EL (cell line): ENCODE measurements at places on chromosomes 4 and X.
A peak's percentile ranks its signal among the peaks of the same experiment; 100 is the strongest.

GRCh38 chrX:50705042-50705441 is 109.0 kb downstream of the SHROOM4 start:
- no peak for DNase-seq

- no peak for DNase-seq
Observed at GRCh38 chr4:44738615-44739014, 12.3 kb upstream of the GNPDA2 start.

DNA sequence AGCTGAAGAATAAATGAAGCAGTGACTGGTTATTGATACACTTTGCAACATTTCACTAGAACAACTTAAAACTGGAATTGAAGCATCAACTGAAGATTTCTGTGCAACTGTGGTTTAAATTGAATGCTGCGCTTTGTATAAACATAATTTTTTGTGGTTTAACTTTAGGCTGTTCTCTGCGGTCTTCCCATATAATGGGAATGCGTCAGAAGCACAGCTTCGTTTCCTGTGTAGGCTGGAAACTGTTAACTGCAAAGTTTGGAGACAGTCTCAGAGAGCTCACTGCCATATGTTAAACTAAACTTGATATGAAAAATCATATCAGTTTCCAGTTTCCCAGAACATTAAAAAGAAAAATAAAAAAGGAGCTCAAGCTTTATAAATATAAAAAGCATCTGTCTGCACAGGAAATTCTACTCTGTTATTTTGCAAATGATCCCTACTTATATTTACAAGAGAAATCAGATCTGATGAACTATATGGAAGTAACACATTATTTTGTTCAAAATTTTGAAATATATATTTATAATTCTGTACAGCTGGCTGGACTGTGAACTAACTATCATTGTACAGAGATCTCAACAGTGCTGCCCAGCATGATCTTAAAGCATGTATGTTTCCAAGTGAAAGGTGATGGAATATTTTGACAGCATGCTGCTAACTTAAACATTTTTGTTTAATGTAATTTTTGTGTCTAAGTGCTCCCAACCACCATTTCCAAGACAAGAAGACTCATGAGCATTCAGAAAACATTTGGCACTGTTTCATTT is 139.9 kb downstream of the NDST3 start:
- peak; percentile 86 for DNase-seq

- no peak for DNase-seq
Observed at GRCh38 chr4:122117743-122118142, 34.4 kb upstream of the BLTP1 start.

DNA sequence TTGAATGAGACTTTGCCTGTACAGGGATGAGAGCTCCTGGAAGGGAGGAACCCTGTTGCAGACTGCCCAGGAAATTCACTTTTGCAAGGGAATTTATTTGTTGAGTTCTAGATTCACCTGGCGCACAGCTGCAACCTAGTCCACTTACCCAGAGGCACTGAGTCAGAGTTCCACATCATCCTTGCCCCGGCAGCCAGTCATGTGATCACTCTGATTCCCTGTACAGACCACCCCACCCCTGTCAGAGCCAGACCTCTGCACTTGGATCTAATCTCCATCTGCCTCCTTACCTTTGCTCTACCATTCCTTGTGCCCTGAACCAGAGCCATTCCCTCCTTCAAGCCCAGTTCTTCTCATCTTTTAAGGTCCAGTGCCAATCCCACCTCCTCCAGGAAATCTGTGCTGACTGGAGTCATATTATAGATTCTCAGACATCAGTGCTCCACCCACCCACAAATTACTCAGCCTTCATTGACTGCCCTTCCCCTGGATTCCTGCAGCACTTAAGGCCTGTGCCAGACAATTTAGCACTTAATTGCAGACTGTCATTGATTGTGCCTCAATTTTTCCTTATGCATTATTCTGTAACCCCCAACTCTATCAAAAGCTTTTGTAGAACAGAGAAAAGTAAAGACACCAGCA is 84.1 kb upstream of the MAGEA4 start:
- DNase-seq = peak; percentile 1

- no peak for DNase-seq
Observed at GRCh38 chr4:165656399-165656798, 216.6 kb upstream of the TLL1 start.

DNA sequence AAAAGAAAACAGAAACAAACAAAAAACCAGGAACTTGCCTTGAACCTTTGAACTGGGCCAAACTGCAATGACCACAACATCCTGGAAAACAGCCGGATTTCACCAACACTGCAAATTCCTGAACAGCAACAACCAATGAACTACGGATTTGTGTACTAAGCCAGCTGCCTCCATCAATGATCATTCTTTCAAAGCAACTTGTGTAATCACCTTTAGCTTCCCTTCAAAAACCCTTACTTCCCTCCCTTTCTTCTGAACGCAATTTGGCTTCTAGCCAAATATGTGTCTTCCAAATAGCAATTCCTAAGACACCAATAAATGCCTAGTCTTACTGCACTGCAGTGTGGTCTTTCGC is 98.5 kb upstream of the FAM47C start:
- no peak for DNase-seq

- DNase-seq = no peak
Observed at GRCh38 chr4:106297245-106298035, 18.6 kb downstream of the TBCK start.

GRCh38 chrX:129690435-129690834 is 35.7 kb upstream of the APLN start:
- DNase-seq = no peak

DNA sequence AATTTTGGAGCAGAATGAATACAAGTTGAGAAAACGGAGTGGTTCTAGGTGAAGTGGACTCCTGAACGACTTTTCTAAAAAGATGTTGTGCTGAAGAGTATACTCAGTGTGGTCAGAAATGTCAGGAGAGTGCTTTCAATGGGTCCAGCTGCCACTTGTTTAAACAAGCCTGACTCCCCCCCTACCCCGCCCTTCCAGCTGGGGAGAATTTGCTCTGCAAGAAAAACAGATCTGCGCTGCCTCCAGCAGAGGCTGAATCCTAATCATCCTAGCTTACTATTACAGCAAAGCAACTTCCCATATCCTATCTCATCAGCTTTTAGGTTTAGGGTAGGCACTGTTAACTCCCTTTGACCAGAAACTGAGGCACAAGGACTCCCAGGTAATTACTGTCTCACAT is 1.9 kb downstream of the MAP3K15 start:
- no peak for DNase-seq

DNA sequence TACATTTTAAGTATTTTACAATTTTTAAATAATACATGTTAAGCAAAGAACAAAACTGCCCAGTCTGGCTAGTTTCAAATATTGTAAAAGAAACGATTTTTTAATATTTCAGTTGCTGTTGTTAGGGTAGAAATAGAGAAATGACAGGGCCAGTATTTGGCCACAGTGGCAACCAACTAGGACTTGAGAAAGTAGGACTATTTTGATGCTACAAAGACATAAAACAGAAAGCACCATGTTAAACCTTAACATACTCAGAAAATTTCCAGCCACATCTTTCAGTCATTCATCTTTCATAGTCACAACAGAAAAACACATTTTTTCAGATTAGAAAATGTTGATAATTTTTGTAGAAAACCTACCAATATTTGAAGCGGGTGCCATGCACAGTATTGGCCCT is 104.5 kb downstream of the MBNL3 start:
- no peak for DNase-seq

GRCh38 chrX:131216828-131217227 is 72.3 kb downstream of the IGSF1 start:
- DNase-seq = no peak

DNA sequence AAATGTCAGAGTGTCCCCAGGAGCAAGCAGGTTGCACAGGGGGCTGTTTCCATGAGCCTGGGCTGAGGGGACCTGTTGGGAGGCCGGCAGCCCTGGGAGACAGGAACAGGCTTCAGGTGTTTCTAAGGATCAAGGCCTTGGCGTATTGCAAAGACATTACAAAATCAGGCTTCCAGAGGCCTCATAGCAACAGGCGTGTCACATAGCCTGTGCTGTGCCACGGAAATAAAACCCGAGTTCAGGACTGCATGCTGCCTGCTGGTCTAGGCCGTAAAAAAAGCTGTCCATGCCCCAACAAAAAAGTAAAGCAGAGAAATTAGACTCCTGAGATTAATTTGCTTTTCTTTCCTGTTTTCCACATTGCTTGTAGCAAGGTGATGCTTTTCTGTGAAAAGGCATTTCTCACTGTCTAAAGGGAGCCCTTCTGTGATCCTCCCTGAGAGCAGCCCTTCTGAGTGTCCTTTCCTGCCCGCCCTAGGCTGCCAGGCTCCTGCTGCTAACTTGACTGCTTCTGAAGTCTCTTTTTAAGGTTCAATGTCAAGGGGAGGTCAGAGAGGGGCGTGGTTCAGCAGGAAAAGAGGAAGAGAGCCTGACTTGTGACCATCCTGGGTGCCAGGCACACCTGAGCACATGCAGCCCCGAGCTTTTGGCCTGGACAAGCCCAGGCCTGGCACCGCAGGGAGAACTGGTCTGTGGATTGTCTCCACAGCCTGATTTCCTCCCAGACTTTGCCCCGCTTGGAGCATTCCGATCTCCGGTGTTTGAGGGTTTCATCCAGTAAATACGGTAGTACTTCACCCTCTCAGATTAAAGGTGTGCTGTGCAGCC is 21.3 kb downstream of the SHROOM2 start:
- DNase-seq = no peak

DNA sequence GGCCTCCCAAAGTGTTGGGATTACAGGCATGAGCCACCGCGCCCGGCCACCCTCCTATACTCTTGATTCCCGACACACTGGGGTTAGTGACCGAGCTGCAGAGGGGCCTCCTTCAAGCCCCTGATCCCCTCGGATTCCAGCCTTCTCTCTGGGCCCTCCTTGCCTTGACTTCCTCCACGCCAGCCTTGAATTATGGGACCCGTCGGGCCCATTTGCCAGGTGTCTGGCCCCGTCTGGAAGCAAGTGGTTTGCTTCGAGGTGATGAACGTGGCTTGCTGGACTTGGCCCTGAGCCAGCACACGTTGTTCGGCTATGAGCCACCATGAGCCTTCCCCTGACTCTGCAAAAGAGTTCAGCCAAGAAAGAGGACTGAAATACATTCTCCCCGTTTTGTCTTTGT is 37.4 kb upstream of the GRPEL1 start:
- DNase-seq = no peak

- no peak for DNase-seq
Observed at GRCh38 chr4:154984148-154984547, 203.1 kb downstream of the RBM46 start.

DNA sequence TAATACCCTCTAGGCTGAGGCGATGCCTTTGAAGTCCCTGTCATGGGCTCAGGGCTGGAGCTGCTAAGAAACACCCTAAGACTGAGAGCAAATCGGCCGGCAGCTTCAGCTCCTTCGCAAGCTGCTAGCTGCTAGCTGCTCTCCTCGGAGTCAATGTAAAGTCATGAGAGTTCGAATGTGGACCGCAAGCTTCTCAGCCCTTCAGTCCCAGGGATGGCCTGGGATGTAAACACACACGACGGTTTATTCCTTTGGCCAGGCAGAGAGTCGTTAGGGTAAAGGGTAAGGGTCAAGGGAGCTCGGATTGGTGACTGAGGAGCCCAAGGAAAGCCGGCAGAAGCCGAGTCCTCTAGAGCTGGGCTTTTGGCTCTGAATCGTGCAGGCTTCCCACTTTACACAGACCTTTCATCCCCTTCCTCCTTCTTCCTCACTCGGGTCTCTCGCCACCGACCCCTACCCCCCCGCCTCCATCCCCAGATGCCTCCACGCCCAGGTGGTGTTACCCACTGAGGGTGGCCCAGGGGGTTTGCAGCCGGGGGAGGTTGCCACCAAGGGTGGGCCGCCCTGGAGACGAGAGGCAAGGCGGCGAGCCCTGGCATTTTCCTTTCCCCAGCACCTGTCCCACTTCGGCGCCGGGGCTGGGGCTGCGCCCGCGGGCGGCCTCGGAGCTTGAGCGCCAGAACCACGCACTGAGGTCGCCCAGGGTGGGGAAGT is 3.1 kb upstream of the BCORL1 start:
- DNase-seq = no peak

- DNase-seq = no peak
Observed at GRCh38 chr4:174214101-174214878, 69.2 kb downstream of the FBXO8 start.

DNA sequence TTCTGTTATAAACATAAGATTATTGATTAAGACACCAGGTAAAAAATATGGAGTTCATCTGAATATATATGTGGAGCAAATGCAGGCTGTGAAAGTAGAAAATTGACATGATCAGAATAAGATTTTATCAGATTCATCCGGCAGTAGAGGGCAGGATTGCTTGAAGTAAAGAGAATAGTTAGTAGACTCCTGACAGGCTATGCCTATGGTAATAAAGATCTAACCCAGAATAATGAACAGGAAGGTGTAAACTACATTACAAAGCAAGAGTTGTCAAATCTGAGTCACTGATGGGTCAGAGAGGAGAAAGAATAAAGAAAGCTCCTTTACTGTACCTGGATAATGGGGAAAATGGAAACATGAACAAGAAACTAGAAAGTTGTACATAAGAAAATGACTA is 20.8 kb upstream of the TMEM184C start:
- no peak for DNase-seq

DNA sequence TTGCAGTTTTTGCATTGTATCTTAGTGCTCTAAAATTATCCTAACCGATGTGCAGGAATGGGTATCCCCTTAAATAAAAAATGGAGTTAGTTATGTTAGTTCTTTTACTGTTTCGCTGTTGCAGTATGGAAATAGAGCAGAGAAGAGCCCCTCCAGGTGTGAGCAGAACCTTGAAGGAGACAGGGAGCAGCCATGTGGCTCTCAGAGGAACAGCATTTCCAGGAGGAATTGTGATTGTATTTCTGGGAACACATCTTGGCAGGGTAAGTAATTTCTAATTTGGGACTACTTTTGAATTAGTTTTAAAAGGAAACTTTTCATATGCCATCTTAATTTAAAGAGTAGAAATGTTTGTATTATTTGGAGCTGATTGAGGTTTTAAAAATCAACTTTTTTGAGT is 5.3 kb upstream of the CCDC158 start:
- no peak for DNase-seq

GRCh38 chr4:141534985-141535384 is 101.4 kb upstream of the IL15 start:
- DNase-seq = no peak

DNA sequence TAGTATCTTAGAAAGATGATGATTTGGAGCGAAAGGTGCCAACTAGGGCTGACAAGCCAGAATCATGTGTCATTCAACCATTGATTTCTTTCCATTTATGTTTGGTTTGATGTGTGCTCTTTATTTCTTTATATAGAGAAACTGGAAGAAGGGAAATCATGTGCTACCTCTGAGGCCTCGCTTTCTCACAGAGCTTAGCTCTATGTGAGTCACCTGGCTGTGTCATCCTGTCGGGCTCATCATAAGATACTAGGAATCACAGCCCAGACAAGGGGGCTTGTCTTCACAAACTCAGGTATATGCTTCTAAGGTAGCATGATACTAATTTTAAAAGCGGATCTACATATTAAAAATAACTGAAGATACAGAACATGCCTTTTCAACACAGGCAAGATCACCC is 81.7 kb upstream of the GPM6B start:
- DNase-seq = no peak

- no peak for DNase-seq
Observed at GRCh38 chrX:69186651-69187050, 21.4 kb upstream of the PJA1 start.

- no peak for DNase-seq
Observed at GRCh38 chr4:151581570-151581969, 172.6 kb downstream of the FHIP1A start.

- DNase-seq = no peak
Observed at GRCh38 chrX:150119323-150119722, 181.0 kb upstream of the EOLA2 start.

GRCh38 chr4:7843831-7844593 is 95.6 kb downstream of the AFAP1 start:
- DNase-seq = peak; percentile 94
